ENCODE measurements at places on chromosomes 6 and 20.

DNA sequence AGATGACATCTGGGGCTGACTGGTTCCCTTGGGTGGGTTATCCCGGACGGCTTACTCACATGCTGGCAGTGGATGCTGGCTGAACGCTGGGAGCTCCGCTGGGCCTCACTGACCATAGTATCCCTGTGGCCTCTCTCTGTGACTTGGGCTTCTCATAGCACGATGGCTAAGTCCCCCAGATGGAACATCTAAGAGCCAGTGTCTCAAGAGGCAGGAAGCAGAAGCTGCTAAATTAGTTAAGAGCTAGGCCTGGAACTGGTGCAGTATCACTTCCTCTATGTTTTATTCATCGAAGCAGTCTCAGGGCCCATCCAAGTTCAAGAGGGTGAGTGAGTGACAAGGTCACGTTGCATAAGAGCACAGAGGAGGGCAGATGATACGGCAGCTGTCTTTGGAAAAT lies 116.5 kb upstream of the LAMP5 start:
- DNase-seq, result no peak

DNA sequence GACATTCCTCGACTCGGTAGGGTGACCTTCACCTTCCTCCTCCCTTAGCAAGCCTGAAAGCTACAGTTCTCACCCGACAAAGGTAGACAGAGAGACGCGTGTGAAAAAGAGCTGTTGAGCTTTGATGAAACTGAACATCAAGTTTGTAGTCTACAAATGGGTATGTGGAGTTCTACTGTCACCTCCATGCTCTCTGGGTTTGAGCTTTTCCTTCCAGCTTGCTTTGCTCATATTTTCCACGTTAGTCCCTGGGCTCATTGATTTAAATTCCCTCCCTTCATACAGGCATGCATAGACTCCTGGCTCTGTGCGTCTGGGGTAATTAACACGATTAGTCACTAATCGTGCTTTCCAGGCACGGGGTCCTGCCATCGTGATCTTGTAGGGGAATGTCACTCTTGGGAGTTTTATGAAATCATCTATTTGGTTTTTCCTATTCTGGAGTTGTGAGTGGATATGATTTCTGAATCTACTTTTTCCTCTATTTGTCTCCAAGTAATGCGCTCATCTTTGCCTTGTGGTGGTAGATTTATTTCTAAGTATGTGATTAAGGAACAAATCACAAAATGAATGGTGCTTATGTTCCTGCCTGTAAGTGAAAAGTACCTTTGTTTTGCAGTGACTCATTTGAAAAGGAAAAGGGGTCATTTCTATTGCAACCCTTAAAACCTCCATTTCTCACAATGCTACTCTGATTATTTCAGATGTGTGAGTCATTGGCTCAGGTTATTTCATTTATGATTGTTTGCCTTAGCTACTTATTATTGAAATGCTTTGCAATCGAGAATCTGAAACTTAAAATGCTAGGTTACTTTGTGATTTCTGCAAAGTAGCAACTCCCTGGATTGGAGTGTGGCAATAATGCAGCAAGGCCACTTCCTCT lies 154.6 kb downstream of the ZDHHC14 start:
- DNase-seq, result no peak

- DNase-seq, result no peak
Observed at GRCh38 chr6:8492536-8493133, 57.3 kb upstream of the SLC35B3 start.

DNA sequence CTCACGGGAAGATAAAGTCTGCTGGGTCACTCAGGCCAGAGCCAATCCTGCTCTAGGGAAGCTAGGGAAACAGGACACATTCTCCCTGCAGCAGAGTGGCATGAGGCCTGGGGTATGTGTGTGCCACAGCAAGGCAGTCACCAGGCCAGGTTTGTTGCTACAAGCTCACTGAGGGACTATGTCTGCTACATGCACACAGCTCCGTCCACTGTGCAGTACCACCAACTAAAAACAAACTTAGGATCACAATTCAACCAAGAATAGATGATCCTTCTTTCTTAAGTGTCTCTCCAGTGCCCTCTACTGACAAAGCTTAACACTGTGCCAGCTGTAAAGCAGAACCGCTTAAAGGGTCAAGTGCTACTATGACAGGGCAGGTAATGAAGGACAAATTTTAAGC lies 192.5 kb downstream of the PTPRK start:
- no peak for DNase-seq

DNA sequence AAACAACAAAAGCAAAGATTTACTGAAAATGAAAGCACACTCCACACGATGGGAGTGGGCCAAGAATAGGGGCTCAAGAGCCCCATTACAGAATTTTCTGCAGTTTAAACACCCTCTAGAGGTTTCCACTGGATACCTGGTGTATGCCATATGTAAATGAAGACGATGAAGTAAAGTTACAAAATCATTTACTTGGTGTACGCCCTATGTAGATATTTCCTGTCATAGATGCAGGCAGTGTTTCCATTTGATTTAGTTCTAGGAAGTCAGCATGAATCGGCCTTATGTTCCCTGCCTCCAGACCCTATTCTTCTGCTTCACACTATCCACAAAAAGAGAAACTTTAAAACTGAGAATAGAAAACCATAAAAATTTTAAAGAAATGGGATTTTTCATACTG lies 404.4 kb upstream of the GJE1 start:
- DNase-seq, result no peak

- DNase-seq, result no peak
Observed at GRCh38 chr6:39593646-39594045, 131.6 kb downstream of the KIF6 start.

DNA sequence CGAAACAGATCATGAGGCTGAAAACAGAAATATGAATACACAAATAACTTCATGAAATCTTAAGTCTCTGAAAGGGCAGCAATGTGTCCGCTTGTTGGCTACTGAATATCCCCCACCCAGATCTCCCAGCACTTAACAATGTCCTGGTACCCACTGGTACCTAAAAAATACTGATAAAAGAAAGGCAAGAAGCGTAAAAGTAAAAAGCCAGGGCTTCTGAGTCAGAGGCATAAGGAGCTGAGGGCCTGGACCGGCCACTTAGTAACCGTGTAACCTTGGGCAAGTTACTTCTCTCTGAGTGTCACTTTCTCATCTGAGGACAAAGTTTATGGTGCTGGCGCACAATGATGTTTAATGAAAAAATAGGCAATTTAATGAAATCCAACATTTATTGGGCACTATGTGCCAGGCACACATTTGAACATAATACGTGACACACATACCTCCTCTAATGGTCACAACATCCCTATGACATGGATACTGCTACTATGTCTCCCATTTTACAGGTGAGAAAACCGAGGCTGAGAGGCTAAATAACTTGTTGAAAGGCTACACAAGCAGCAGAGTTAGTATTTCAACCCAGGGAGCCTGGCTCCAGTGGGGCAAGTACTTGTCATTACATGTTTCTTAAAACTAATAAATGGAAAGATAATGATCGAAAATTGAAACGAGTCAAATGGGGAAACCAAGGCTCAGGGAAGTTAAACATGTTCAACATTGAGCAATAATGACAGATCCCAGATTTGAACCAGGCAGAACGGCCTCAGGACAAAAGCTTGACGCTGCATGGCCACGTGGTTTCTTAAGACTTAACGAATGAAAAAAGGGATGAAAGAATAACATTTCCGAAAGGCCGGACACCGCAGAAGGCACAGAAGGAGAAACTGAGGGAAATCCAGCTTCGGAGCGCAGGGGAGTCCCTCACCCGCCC lies 828 bp downstream of the TP53RK start:
- no peak for DNase-seq

- DNase-seq, result no peak
Observed at GRCh38 chr6:149844480-149844879, 19.7 kb downstream of the LRP11 start.

GRCh38 chr20:53857723-53858236 lies 212.6 kb downstream of the BCAS1 start:
- DNase-seq, result no peak

- no peak for DNase-seq
Observed at GRCh38 chr20:57803508-57804005, 93.7 kb upstream of the PMEPA1 start.

- no peak for DNase-seq
Observed at GRCh38 chr20:51303731-51304670, 238.5 kb downstream of the NFATC2 start.

DNA sequence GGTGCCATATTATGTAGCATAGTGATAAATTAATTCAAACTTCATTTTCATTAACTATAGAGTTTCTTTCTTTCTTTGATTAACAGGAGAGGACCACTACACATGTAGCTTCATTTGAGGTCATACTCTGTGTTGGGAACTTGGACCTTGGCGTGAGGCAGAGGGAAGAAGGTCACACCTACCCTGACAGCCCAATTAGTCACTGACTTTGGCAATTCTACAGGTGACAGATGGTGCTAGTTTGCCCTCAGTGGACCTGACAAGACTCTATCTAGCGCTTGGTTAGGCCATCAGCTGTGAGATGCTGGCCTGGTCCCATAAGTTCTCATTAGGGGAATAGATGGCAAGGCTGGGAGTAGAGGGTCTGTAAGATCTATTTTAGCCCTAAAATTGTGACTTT lies 14.2 kb downstream of the SLX4IP start:
- no peak for DNase-seq

DNA sequence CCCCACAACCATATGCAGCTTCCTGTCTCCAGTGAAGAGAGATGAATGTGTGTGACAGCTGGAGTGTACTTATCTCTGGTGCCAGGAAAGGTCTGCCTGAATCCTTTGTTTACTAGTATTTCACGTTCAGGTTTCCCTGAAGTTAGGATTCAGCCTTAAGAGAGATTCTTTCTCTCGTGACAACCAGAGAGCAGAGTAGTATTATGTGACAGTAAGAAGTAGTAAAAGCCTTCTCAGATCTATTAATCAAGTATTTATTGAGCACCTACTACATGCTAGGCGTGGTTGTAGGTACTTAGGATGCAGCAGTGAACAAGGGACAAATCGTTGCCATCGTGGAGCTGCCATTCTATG lies 949 bp downstream of the KIFC1 start:
- DNase-seq, result no peak

DNA sequence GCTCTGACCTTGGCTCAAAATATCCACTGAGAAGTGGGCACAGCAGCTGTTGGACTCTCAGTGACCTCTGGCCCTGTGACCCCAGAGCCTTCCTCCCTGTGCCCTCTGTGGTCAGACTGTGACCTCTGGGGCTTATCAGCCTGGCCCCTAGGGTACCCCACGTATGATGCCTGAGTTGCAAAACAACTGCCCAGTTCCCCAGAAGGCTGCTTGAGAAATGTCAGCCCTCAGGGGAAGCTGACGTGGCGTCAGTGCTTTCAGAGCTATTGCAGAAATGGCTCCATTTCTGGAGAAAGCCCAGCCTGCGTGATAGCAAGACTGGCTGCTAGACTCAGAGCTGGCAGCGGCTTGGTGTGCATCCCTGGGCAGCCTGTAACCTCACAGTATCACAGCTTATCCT lies 31.5 kb upstream of the TGM2 start:
- DNase-seq, result no peak

DNA sequence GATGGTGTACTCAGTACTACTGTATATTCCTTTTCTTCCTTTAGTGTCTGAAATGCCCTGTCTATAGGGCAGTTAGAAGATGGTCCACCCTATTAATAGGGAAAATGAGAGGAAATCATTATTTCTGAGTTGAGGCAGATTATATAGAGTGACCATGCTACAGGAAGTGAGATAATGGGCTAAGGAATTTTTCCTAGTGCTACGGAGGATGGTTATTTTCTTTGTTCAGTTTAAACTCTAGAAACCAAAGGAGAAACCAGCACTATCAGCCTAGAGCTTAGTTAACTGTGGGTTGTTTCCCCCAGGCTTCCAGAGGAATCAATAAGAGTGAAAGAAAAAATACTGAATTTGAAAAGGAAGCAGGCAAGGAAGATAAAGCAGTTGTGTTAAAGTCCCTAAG lies 474 bp downstream of the TSBP1 start:
- no peak for DNase-seq

GRCh38 chr6:106037060-106037459 lies 49.1 kb upstream of the PRDM1 start:
- DNase-seq, result no peak

- DNase-seq, result no peak
Observed at GRCh38 chr6:33742092-33742491, 4.6 kb downstream of the IP6K3 start.

- no peak for DNase-seq
Observed at GRCh38 chr6:14108571-14109410, 8.8 kb upstream of the CD83 start.

DNA sequence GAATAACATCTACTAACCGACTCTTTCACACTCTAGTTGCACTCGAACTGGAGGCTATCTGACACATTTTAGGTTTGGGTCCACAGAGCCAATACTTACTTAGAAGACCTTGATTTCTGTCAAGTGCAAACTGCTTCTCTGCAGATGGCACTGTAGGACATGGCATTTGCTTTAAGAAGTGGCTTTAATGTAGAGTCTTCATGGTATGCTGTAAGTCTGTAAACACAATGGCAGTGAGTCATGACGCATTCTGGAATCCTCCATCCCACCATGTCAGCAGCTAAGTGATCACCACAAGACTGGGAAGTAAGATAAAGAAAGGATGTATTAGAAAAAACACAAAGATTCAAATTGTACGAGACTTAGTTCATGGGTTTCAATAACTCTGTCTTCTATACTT lies 377.0 kb upstream of the NOX3 start:
- no peak for DNase-seq

- DNase-seq, result no peak
Observed at GRCh38 chr6:8743170-8743745, 307.9 kb upstream of the SLC35B3 start.

- DNase-seq, result no peak
Observed at GRCh38 chr6:154123155-154123956, 84.3 kb downstream of the OPRM1 start.

DNA sequence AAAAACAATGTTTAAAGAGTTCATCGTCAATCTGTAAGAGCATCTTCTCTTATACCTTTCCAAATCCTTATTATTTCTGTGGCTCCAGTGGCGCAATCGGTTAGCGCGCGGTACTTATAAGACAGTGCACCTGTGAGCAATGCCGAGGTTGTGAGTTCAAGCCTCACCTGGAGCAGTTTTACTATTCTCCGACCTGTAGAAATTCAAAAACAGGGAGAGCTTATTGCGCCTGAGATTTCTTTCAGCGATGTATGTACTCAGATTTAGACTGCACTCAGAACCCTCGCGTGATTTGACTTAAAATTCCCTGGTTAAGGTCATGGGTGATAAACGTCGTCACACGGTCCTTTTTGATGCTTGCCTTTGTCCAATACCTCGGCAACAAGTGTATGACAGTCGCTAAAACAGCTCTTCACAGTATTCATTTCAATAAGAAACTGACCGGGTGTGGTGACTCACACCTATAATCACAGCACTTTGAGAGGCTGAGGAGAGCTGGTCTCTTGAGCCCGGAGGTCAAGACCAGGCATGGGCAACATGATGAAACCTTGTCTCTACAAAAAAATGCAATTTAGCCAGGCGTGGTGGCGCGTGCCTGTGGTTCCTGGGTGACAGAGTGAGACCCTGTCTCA lies 11.9 kb downstream of the GPX5 start:
- DNase-seq, result no peak

GRCh38 chr20:17972121-17972520 lies 3.3 kb downstream of the MGME1 start:
- DNase-seq, result no peak
